OCI-LY7 (cell line): ENCODE measurements at places on chromosomes 2 and 18.

DNA sequence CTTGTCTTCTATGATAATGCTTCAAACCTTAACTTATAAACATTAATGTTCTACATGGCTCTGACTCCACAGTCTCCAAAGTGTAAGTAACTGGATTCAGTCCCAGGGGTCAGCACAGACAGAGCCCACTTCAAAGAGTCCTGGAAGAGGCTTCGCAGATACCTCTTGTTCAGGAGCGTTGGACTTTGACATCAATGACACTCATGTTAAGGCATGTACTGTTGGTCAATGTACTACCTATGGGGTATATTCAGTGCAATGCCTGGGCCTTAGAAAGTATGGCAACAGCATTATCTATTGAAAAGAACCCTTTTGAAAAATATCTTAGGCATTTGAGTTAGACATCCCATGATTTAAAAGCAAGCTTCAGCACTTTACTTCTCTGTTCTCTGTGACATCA, 143.1 kb downstream of the GRB14 start:
- DNase-seq, result no peak

- DNase-seq, result no peak
These were observed 69.5 kb downstream of the ASAP2 start for GRCh38 chr2:9276074-9276473.

DNA sequence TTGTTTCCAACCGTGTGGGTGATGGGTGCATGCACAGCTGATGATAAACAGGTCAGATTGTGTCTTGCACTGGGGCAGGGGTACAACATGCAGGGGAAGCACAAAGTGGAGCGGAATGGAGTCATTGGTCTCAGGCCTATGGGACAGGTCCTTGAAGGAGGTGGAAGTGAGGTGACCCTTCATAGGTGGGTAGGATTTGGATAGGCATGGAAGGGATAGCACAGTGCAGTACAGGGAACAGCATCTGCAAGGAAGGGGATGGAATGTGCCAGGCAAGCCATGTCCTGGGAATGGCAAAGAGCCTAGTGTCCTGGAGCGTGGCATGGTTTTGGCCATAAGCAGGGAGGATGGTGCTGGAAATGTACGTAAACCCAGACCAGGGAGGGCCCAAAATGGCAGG, 143.9 kb downstream of the CAPN13 start:
- no peak for DNase-seq

DNA sequence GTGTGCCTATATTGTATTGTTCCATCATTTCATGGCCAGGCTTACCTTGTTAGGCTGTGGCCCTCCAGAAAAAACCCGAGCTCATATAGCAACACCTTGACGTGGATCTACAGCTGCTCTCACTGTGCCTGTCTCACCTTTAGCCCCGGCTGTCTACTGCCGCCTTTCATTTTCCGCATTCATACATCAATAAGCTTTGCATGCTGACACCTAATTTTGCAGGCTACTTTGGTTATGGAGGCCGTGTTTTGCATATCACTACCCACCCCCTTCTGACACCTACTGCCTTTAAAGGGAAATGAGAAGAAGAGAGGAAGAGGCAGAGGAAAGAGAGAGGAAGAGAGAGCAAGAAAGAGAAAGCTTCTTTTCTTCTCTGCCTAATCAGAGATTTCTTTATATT, 702.9 kb downstream of the BCL11A start:
- no peak for DNase-seq

GRCh38 chr2:152611458-152612231, 105.6 kb downstream of the PRPF40A start:
- peak; percentile 4 for DNase-seq

GRCh38 chr2:14778015-14778414, 145.5 kb downstream of the LRATD1 start:
- no peak for DNase-seq

DNA sequence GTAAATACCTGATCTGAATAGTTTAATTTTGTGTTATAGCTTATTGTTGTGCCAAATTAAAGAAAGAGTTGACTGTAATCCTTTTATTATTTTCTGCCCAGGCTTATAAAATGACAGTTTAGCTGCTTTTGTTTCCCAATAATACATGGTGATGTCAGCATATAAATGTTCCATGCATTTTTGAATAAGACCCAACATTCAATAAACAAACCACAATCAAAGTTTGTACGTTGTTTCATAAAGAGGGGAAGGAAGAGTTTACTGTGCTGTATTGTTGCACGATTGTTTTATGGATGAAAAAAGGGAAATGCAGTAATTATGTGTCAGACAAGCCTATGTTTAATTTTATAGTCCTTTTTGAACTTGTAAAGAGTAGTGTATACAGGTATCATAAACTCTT, 177.2 kb upstream of the SCN7A start:
- DNase-seq, result no peak
